ENCODE measurements at places on chromosomes 12 and 14.

DNA sequence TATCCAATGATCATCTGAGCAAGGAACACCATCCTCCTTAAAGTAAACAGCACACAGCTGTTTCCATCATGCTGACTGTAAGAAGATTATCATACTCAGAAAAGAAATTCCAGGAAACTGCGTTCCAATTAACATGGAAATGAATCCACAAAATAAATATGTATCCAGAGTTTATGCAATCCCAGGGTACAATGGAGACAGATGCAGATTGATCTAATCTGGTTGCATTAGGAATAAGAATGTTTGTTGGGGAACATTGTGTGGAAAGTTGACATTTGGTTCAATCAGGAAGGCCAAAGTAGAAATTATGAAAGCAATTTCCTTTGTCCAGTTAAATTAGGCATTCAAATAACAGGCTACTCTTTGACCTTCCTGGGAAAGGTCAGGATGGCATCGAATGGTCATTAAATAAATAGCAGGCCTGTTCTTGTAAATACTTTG, 236.9 kb upstream of the AMIGO2 start:
- no peak for DNase-seq

- DNase-seq = no peak
These were observed 220.5 kb downstream of the BCAT1 start for GRCh38 chr12:24728366-24728765.

GRCh38 chr12:94100990-94101737, 47.2 kb upstream of the PLXNC1 start:
- peak; percentile 88 for DNase-seq

DNA sequence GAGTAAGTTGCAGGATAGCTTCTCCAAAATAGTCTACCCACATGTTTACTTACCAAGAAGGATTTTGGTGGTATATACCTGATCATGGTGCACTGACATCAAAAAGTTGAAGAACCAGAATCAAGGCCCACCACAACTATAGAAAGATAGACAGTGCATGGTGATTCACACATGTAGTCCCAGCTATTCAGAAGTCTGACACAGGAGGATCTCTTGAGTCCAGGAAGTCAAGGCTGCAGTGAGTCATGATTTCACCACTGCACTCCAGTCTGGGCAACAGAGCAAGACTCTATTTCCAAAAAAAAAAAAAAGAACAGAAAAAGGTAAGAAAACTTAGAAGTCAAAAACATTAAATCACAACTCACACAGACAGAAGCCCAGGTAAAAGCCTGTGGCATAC, 422.2 kb upstream of the FOXG1 start:
- DNase-seq = no peak

DNA sequence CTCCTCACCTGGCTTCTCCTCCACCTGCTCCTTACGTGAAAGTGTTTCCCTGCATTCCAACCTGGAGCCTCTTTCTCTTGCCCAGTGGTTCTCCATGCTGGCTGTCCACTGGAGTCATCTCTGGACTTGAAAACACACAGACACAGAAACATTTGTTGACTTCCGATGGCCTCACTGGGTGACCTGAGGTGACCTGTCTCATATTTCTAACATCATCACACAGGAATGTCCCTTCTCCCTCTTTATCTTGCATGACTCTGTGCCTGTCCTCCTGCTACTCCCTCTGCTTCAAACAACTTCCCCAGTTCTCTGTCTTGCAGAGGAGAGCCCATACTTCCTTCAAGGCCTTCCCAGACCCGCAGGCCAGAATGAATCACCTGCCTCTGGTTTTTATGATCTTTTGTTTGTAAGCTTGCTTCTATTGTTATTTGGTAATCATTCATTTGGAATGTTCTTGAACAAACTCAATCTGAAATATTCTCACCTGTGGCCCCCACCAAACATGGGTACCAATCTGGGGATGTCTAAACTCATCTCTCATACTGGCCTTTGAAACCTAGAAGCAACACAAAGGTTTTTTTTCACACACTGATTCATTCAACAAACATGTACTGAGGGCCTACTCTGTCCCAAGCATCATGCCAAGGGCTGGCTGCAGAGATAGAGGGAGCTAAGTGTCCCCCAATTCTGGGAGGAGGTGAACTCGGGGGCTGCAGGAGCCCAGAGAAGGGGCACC, 9.7 kb upstream of the RIN3 start:
- peak; percentile 45 for DNase-seq

- no peak for DNase-seq
These were observed 13.1 kb upstream of the METAP2 start for GRCh38 chr12:95460896-95461295.

DNA sequence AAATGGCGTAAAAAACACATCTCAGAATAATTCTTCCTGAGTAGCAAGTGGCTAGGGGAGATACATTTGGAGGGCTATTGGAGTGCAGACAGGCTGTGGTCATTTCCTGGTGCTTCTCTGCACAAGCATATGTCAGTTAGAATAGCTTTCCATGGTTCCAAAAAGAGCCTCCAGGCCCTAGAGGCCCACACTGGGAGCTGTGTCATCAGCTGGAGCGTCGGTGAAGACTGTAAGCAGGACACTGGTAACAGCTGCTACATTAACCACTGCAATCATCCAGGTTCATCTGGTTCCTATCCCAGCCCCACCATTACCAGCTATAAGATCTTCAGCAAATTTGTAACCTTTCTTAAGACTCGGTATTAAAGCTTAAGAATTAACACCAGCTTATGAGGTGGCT, 31.7 kb upstream of the APPL2 start:
- DNase-seq = no peak

- no peak for DNase-seq
These were observed 21.8 kb downstream of the SENP1 start for GRCh38 chr12:48084066-48084465.

- peak; percentile 32 for DNase-seq
These were observed 28.3 kb upstream of the TEAD4 start for GRCh38 chr12:2930865-2931264.

- peak; percentile 29 for DNase-seq
These were observed 19.4 kb downstream of the TMEM106C start for GRCh38 chr12:47982770-47983169.

DNA sequence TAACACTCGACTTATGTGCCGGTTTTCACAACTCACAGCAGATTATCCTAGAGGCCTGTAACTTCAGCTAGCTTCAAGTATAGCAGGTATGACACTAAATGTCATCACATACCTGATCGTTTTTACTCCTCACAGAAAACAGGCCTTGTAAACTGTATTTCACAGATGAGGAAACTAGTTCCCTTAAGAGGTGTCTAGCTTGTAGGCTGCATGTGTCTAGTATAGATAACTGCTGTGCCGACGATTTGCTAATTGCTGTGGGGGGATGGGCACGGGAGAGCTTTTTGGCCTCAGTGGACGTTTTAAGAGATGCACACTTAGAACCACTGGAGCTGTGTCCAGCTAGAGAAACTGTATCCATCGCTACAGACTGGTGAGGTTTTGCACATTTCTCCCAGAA, 78.8 kb downstream of the PAPOLA start:
- DNase-seq = no peak

GRCh38 chr14:98028162-98028561, 1231.0 kb downstream of the VRK1 start:
- DNase-seq = no peak

- no peak for DNase-seq
These were observed 581.9 kb downstream of the VRK1 start for GRCh38 chr14:97379091-97379531.

DNA sequence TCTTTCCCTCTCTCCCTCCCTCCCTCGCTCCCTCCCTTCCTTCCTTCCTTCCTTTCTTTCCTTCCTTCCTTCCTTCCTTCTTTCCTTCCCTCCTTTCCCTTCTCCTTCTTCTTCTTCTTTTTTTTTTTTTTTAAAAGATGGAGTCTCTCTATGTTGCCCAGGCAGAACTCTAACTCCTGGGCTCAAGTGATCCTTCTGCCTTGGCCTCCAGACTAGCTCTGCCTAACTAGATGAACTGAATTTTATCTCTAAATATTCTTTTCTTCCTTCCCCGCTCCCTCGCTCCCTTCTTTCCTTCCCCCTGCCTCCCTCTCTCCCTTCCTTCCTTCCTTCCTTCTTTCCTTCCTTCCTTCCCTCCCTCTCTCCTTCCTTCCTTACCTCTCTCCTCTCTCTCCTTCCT, 170.5 kb upstream of the LHX5 start:
- no peak for DNase-seq

DNA sequence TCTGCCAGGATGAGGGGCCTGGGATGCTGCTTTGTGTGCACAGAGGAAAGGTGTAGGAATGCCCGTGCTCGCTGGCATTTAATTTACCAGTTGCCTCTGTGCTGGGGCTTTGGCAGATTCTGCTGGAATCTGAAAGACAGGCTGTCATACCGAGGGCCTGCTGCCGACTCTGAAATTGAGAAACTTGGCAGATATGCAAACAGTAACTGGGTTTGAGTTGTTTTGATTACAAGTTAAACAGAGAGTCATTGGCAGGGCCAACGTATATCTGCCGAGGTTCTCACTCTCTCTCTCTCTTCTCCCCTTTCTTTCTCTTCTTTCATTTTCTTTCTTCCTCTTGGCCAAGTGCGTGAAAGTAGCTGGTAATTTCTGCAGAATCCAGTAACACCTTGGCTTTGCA, 618.7 kb downstream of the VRK1 start:
- DNase-seq = no peak

DNA sequence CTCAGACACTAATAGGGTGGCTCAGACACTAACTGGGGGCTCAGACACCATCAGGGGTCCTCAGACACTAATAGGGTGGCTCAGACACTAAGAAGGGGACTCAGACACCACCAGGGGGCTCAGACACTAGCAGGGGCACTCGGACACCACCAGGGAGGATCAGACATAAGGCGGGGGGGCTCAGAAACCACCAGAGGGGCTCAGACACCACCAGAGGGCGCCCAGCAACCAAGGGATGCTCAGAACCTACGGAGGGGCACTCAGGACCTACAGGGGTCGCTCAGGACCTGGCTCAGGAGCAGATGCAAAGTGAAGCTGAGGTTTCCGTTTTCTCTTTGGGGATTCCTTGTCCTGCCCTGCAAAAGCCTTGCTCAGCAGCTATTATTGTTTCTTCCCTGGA, 448.5 kb downstream of the TMEM121 start:
- DNase-seq = no peak

- peak; percentile 63 for DNase-seq
These were observed 28.4 kb upstream of the PTPRR start for GRCh38 chr12:70948976-70949336.

GRCh38 chr14:96202441-96203094, 2.1 kb upstream of the BDKRB2 start:
- DNase-seq = no peak

DNA sequence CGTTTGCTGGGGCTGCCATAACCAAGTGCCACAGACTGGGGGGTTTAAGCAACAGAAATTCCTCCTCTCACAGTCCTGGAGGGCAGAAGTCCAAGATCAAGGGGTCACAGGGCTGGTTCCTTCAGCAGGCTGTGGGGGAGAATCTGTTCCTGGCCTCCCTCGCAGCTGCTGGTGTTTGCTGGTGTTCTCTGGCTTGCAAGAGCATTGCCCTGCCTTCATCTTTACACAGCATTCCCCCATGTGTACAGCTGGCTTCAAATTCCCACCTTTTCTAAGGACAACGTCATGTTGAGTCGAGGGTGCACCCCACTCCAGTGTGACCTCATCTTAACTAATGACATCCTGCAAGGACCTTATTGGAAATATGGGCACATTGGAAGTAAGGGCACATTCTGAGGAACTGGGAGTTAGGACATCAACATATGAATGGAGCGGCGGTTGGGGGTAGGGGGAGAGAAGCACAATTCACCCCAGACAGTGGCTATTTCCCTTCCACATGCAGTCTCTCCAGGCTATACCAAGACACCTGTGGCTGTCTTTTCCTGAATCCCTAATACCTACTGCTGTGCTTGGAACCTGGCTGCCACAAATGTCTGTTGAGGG, 123.6 kb downstream of the FOXN3 start:
- DNase-seq = no peak

GRCh38 chr14:57816568-57817284, 49.2 kb downstream of the SLC35F4 start:
- DNase-seq = no peak

GRCh38 chr12:87020071-87020470, 763.9 kb upstream of the MGAT4C start:
- DNase-seq = no peak

GRCh38 chr14:94774344-94775090, 4.6 kb upstream of the GSC start:
- DNase-seq = no peak

DNA sequence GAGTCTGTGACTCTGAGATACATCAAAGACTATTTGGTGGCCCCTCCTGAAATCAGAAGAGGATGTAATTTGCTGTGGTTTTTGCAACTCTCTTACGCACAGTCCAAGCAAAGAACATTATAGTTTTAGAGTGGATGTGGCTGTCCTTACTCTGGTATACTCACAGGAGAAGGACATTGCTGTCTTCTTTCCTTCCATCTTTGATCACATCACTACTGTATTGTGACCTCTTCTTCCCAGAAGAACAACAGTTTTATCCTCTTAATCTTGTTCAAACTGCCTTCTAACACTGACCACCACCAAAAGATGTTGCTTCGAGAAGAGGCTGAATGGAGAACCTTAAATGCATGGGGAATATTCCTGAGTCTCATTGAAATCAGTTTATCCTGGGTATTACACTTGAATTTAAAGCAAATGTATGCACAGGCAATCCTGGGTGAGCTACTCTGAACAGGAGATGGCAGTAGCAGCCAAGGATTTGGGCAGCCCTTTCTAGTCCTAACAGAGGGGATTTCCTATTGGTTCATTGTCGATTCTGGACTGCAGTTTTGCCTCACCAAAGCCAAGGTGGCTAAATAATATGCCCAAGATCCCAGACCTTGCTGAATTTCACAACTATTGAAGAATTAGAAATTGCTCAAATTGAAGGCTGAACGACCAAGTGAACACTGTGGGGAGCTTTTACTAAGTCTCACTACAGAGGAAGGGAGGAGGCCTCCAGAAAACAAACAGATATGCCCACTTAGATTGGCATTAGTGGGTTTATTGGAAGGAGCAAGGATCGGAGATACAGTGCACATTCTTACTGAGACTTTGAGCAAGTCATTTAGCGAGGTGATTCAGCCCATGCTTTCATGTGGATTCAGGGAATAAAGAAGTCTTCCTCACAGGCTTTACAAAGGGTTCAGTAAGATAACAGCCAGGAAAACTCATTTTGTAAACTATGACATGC, 282.8 kb downstream of the PAWR start:
- peak; percentile 64 for DNase-seq

GRCh38 chr14:76432827-76433752, 57.2 kb downstream of the ESRRB start:
- DNase-seq = no peak

- no peak for DNase-seq
These were observed 397.5 kb upstream of the CCDC196 start for GRCh38 chr14:66088656-66089055.

DNA sequence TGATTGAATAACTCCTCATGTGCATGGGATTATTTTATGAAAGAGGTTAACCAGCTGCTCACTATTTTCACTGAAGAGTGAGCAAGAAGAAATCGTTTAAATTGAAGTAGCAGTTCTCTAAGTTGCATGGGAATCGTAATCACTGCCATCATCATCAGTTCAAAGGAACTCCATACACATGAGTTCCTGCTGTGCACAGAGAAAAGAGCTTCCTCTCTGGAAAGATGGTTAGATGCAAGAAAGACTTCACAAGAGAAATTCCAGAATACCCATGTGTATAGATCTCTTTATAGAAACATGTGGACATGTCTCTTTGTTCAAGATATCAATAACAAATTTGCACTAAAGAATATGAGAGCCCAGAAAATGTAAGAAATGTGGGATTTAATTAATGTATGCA, 291.3 kb downstream of the PDZRN4 start:
- DNase-seq = no peak
